Activated T-helper 1 cell treated with Interleukin-2 at 50 U/mL for 16 hours (primary cell): ENCODE measurements at places on chromosomes 3 and 15.
A peak's percentile ranks its signal among the peaks of the same experiment; 100 is the strongest.

DNA sequence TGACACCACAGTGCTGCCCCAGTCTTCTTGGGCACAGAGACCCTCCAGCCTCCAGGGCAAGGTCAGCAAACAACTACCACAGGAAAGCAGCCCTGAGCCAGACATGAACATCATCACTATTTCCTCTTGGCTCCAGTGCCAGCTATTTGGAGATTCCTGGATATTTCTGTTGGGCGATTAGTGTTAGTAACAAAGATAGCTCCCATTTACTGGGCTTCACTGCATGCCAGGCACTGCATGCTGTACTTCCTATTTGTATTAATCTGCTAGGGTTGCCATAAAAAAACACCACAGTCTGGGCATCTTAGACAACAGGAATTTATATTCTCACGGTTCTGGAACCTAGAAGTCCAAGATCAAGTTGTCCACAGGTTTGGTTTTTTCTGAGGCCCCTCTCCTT is 255.1 kb upstream of the STT3B start:
- no peak for DNase-seq

- DNase-seq, result no peak
Observed at GRCh38 chr15:101128221-101129015, 123.4 kb downstream of the CHSY1 start.

DNA sequence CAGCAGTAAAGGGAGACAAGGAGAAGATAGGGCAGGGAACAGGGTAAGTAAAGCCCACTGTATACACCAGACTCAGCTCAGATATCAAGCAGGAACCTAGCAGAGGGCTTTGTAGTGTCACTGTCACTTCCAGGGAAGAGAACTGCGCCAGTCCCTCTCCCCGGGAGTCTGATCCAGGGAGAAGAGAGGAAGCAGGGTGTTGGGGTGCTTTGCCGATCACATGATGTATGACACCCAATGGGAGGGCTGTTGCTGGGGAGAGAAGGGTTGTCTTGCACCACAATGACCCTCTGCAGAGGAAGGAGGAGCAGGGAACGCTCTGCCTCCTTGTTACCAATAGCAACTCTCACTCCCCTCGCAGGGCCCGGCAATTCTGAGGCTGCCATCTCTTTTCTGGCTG is 147.2 kb upstream of the SLC2A2 start:
- DNase-seq, result no peak

GRCh38 chr3:115659253-115660220 is 36.2 kb downstream of the GAP43 start:
- DNase-seq, result no peak

DNA sequence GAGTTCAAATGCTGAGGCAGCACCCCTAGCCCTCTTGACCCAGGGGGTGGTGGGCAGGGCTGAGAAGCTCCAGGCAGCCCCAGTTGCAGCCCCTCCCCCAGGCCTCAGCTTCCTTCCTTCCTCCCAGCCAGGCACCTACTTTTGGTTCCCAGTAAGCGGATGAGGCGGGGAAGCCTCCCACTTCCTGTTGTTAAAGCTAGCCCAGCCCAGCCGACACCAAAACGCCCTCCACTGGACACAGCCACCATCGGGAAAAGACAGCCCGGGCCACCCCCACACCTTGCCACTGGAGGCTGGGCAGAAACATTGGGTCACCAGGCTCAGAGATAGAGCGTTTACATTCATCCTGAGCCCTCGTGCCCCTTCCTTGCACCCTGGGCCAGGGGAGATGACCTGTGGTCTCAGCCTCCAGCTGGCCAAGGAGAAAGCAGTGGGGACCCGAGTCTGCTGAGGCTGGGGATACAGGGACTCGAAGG is 3.5 kb downstream of the DUSP7 start:
- DNase-seq, result peak; percentile 35

DNA sequence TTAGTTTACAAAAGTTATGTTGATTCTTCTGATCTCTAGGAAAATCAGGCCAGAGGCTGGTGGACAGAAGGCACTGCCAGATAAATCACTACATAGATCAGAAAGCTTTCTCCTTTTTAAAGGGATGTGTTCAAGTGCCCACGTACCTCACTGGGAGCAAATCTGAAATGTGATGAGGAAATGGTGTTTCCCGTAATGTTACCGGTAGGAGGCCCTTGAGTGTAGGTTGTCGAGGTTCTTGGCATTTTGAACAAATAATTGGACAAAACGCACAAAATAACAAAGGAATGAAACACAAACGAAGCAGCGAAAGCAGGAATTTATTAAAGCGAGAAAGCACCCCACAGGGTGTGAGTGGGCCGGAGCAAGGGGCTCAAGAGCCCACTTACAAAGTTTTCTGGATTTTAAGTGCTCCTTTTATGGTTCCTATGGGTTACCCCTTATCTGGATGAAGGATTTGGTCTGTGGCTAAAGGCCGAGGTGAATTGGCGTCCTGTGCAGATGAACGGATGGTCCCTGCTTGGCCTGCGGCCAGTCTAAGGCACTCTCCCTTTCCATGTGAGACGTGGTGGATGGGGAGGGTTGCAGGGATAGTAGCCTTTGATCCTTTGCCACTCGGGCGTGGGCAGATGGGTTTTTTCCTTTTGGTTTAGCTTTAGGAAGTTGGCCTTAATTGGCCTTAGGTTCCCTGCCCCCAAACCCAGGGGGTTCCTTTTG is 1.0 kb downstream of the SNX1 start:
- DNase-seq, result no peak
